ENCODE measurements at places on chromosomes 2 and 18. TPM values are rescaled to one million over a fixed set of nuclear protein-coding genes. Genes with fewer than 3 reads are reported as not detected.
A peak's percentile ranks its signal among the peaks of the same experiment; 100 is the strongest.

Gene TMEM178A
- total RNA-seq: 14.6 TPM

Gene C1GALT1C1L
- 1.4 TPM for total RNA-seq

Gene ZNF385B
- 2.7 TPM for total RNA-seq

Gene RTP5
- total RNA-seq: not detected

Gene CHRND
- not detected for total RNA-seq

Gene IL36A
- total RNA-seq: not detected

Gene EXOC6B
- 35.3 TPM for total RNA-seq

Gene POTEJ
- not detected for total RNA-seq

Gene CARF
- total RNA-seq: 15.7 TPM

Gene SPDYA
- total RNA-seq: 2.7 TPM

Gene UNC80
- total RNA-seq: under 0.01 TPM

Gene SERPINB10
- not detected for total RNA-seq

Gene TUBB8B
- not detected for total RNA-seq

GRCh38 chr2:220962556-220962955 lies 609.5 kb downstream of the EPHA4 start:
- ATAC-seq: no peak

DNA sequence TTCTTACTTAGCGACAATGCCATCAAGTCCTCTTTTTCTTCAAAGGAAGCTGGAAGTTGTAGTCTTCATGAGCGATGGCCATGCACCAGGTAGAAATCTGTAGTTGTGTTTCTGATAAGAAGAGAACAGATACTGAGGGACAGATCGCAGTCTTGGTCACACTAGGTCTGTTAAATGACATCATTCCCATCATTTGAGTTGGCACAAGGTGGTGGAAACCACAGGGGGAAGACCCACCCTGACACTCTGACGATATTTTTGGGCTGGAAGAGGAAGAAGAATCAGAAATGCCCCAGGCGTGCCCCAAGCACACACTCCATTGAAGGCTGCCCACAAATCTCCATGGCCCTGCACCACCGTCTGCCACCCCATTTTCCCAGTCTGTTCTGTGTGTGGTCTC lies 89.0 kb upstream of the BOD1L2 start:
- no peak for ATAC-seq

DNA sequence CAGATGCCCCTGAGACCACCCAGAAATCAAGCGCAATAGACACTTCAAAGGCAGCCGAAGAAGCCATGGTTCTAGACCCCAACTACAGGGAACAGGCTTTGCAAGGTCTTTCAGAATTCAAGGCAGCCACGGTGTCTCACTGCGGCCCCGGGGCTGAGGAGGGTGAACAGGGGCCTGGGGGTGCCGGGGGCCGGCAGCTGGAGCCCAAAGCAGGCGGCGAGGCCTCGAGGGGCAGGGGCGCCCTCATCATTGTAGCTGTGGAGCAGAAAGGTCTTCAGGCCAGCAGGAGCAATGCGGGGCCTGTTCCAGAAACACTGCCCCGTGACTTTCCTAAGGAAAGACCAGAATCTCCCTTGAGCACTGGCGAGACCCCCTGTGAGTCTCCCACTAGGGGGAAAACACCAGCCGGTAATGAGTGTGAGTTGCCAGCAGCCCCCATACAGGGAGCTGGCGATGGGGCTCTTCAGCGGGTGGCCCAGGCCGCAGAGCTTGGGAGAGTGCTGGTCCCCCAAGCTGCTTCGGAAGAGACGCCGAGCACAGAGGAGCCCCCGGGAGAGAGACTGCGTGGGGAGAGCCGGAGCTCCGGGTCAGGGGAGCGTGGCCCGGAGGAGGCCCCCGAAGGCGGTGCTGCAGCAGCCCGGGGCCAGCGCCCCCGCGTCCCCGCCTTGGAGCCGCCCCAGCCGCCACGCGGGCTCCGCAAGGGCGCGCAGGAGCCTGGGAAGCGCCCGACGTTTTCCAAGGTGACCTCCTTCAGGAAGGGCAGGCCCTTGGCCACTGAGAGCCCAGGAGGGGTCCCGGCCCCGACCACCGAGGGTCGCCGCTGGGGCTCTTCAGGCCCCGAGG lies 79.1 kb downstream of the ARHGEF4 start:
- no peak for ATAC-seq

DNA sequence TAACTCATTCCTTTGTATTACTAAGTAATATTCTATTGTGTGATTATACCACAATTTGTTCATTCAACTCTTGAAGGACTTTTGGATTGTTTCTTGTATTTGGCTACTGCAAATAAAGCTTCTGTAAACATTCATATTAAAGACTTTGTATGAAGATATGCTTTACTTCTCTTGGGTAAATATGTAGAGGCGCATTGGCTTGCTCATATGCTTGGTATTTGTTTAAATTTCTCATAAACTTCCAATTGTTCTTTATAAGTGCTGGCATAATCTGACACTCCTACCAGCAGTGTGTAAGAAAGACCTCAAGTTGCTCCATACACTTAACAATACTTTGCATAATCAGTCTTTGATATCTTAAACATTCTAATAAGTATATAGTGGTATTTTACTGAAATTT lies 792.8 kb upstream of the LRRTM1 start:
- no peak for ATAC-seq

DNA sequence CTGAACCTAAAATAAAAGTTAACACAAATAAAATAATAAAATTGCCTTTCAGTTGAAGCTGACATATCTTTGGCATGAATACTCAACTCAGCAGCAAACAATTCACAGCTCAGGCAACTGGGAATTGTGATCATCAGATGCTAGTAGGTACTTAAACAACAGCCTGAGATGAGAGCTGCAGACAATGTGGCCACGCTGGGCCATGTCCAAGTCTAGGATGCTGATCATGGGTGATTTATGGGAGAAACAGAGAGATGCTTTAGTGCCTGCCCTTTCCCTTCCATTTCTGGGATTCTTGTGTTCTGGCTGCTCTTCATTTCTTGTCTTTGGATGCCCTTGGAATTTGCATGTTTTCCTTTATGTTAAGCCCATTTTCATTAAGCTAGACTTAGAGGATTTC lies 212.4 kb upstream of the CWC22 start:
- ATAC-seq: no peak

DNA sequence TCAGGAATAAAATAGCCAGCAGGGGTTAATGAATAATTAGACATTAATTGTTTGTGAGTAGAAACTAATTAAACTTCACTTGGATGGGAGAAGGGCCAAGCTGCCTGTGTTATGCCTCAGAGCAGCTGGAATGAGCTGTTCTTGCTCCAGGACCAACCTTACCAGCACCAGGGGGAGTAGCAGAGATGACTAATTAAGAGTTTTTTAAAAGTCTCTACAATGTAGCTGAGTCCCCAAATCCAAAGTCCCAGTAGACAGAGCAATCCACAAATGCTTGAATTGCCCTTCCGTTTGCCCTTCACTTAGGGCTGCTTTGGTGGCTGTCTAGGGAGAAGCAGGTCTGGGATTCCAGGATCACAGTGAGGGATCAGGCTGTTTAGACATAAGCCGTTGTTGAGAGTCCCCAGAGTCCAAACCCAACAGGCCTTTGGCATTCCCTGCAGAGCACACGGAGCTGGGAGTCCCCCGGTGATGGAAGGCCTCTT lies 59.4 kb downstream of the RHOB start:
- ATAC-seq: no peak

DNA sequence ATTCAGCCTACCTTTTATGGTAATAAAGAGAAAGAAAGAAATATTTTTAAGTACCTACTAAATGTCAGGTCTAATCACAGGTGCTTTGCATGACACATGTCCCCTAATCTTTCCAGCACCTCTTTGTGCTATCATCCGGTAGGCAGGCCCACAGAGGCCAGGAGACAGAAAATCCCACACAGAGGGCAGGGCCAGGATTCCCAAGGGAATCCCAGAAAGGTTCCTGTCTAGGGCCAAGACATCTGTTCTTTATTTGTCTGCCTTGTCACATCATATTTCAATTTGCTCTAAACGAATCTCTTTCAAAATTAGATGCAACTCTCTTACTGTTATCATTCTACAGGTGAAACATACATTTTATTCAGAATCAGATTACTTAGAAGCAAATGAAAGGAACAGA lies 676.1 kb upstream of the GYPC start:
- no peak for ATAC-seq

- ATAC-seq: no peak
These were observed at the start of gene LYG2 for GRCh38 chr2:99255491-99256318. TSS of gene LYG2 (minus strand) at chr2:99255666. CDS start at chr2:99254260, 1,406 bp downstream.

DNA sequence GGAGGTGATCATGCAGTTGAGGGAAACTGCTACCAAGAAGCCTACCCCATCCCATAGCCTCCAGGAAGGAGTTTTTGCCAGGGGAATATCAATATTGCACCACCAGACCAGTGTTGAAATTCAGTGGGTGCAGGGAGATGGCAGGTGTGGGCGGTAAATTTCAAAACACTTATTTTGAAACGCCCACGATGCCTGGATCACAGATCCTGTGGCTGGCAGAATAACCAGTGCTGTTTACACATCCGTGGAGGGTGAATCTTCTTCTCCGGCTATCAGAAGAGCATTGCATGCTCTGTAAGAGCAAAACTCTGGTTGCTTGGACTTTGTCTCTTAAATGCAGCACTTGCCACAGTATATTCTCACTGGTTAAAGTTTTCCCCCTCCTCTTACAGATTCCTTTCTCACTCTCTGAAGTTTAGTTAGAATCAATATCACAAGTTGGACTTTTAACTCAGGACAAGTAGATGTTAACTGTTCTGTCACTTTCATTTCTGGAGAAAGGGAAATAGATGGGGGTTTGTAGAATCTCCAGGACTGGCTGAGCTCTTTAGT lies 70.5 kb upstream of the ZCCHC2 start:
- ATAC-seq: no peak

GRCh38 chr18:6920099-6920955 lies 190.8 kb downstream of the ARHGAP28 start:
- peak; percentile 20 for ATAC-seq

DNA sequence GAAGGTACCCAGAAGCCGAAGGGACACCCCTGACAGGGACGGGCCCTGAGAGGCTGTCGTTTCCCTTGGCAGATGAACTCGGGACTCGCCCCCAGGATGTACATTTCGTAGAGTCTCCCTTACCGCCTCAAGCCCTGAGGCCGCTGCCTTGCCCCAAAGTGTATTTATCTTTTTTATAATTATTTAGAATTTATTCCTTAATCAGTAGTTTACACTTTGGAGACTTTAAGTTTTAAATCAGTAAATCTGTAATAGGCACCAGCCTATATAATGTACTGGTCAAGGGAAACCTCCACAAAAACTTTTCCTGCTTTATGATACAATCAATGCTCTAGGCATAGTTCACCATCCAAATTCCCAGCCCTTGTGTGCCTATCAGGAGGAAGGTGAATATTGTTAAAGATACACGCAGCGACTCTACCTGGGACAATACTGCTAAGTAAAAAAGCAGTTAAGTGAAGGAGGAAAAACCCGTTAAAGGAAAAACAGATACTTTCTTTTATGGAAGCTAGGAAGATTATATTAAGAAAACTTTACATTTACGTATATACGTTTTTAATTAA lies 848 bp downstream of the VRK2 start:
- no peak for ATAC-seq

DNA sequence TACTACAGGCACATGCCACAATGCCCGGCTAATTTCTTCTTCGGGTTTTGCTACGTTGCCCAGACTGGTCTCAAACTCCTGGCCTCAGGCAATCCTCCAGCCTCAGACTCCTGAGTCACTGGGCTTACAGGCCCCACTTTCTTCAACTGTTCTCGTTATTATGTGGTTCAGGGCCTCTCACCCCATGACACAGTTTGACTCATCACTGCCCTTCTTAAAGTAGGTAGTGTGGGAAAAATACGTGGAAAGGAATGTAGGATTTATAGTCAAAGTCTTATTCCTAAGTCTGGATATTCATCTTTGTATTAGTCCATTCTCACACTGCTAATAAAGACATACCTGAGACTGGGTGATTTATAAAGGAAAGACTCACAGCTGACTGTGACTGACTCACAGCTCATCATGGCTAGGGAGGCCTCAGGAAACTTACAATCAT lies 19.4 kb downstream of the CENPA start:
- no peak for ATAC-seq

- no peak for ATAC-seq
These were observed 165.3 kb downstream of the SNTG2 start for GRCh38 chr2:1115843-1116539.

- no peak for ATAC-seq
These were observed 1572.1 kb upstream of the LRRTM1 start for GRCh38 chr2:81876624-81877023.

DNA sequence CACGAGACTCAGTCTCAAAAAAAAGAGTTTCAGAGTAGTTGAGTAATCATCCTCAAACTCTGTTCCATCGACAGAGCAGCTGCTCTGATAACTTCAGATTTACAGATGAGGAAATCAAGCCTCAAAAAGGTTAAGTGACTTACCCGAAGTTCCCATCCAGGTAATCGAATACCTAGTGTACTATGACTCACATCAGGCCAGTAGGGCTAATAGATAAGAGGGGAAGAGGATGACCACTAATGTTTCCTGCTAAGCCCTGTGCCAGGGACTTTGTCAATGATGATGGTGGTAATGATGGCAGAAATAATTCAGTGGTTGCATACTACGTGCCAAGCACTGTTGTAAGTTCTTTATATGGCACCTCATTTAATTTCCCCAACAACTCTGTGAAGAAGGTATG lies 80.9 kb downstream of the PLB1 start:
- no peak for ATAC-seq

DNA sequence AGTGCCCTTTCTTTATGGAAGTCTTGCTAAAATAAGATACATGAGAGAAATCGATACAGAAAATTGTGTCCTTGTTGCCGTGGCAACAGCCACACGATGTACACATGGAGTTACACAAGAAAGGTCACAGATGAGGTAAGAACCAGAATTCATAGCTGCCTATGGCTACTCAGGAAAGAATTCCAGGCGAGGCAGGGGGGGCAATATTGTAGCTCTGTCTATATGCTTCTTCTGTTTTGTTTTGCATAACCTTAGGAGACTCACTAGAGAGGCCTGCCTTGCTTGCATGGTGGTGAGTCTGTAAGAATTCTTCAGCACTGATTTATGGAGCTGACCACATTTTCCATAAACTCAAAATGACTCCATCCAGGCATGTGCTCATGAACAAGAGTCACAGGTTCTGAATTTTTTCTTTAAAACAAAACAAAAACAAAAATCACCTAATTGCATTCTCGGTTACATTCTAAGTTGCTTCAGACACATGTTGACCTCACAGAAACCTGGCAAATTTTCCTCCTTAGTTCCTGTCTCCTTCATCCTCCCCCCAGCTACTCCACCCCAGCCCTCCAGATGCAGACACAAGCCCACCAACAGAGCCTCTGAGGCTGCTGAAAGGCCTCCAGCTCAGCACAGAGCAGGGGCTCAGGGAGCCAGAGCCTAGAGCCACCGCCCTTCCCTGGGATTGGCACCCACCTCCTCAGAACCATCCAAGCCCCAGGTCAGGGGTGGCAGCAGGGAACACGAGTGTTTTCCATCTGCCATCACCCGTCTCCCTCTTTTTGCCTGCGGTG lies 183.5 kb downstream of the ANTXR1 start:
- ATAC-seq: peak; percentile 49

GRCh38 chr2:125471963-125472362 lies 1184.0 kb upstream of the GYPC start:
- ATAC-seq: no peak

All from gastroesophageal sphincter (tissue), 4 donors.